ENCODE measurements at places on chromosomes 4 and X. TPM values are rescaled to one million over a fixed set of nuclear protein-coding genes. Genes with fewer than 3 reads are reported as not detected.

Gene MTNR1A
- not detected for total RNA-seq

GRCh38 chr4:168856312-168856711, 153.7 kb downstream of the CBR4 start:
- no peaks in the 10 kb centered on the region for H3K36me3 ChIP-seq
- peaks cover 17% of the 10 kb centered on the region for H3K4me1 ChIP-seq
- no peak overlapping the region for H3K27ac ChIP-seq
- no peak for DNase-seq
- H3K27me3 ChIP-seq = no peaks in the 10 kb centered on the region

Gene CYLC1
- not detected for total RNA-seq

DNA sequence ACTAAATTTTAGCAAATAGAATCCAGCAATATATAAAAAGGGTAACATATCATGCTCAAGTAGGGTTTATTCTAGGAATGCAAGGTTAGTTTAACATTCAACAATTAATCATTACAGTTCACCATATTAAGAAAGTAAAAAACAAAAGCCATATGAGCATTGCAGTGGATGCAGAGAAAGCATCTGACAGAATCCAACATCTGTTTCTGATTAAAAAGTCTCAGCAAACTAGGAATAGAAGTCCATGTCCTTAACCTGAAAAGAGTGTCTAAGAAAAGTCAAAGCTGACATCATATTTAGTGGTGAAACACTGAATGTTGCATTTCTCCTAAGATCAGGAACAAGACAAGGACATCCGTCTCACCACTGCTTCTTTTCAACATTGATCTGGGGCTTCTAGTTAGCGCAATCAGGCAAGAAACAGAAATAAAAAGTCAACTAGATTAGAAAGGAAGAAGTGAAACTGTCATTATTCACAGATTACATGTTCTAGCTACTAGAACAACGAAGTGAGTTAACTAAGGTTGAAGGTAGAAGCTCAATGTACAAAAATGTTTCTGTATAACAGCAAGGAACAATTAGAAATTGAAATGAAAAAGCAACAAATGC, 49.3 kb downstream of the MRPL1 start:
- no peaks in the 10 kb centered on the region for H3K4me1 ChIP-seq
- DNase-seq = no peak

GRCh38 chr4:15065516-15065915, 63.2 kb downstream of the CPEB2 start:
- H3K4me1 ChIP-seq = no peaks in the 10 kb centered on the region
- H3K4me3 ChIP-seq = no peak overlapping the region
- peaks cover 69% of the 10 kb centered on the region for H3K36me3 ChIP-seq
- no peaks in the 10 kb centered on the region for H3K27me3 ChIP-seq
- DNase-seq = no peak
- no peak overlapping the region for H3K27ac ChIP-seq

All from Peyer's patch (tissue), 4 donors.